CD4-positive, alpha-beta memory T cell (primary cell): ENCODE measurements at places on chromosomes 1 and 21. TPM values are rescaled to one million over a fixed set of nuclear protein-coding genes. Genes with fewer than 3 reads are reported as not detected.

GRCh38 chr1:59990470-59990869 lies 63.9 kb upstream of the CYP2J2 start:
- no peak overlapping the region for H3K27ac ChIP-seq
- no peaks in the 10 kb centered on the region for H3K36me3 ChIP-seq
- no peaks in the 10 kb centered on the region for H3K27me3 ChIP-seq
- H3K4me1 ChIP-seq = no peaks in the 10 kb centered on the region

GRCh38 chr1:226778657-226779058 lies 39.6 kb upstream of the ITPKB start:
- H3K4me3 ChIP-seq = no peak overlapping the region
- H3K27ac ChIP-seq = no peak overlapping the region
- no peak for DNase-seq
- H3K36me3 ChIP-seq = no peaks in the 10 kb centered on the region

GRCh38 chr1:18256282-18257235 lies 149.0 kb downstream of the IGSF21 start:
- H3K4me1 ChIP-seq = no peaks in the 10 kb centered on the region
- DNase-seq = no peak
- H3K4me3 ChIP-seq = no peak overlapping the region
- H3K36me3 ChIP-seq = no peaks in the 10 kb centered on the region
- no peak overlapping the region for H3K27ac ChIP-seq
- no peaks in the 10 kb centered on the region for H3K27me3 ChIP-seq

- no peak overlapping the region for H3K4me3 ChIP-seq
- no peaks in the 10 kb centered on the region for H3K27me3 ChIP-seq
- no peaks in the 10 kb centered on the region for H3K4me1 ChIP-seq
- no peak overlapping the region for H3K27ac ChIP-seq
Measured at GRCh38 chr21:40638466-40639251, 208.3 kb downstream of the DSCAM start.

- H3K27me3 ChIP-seq = no peaks in the 10 kb centered on the region
- H3K27ac ChIP-seq = no peak overlapping the region
- no peak for DNase-seq
Measured at GRCh38 chr1:29924017-29924431, 687.7 kb downstream of the PTPRU start.

DNA sequence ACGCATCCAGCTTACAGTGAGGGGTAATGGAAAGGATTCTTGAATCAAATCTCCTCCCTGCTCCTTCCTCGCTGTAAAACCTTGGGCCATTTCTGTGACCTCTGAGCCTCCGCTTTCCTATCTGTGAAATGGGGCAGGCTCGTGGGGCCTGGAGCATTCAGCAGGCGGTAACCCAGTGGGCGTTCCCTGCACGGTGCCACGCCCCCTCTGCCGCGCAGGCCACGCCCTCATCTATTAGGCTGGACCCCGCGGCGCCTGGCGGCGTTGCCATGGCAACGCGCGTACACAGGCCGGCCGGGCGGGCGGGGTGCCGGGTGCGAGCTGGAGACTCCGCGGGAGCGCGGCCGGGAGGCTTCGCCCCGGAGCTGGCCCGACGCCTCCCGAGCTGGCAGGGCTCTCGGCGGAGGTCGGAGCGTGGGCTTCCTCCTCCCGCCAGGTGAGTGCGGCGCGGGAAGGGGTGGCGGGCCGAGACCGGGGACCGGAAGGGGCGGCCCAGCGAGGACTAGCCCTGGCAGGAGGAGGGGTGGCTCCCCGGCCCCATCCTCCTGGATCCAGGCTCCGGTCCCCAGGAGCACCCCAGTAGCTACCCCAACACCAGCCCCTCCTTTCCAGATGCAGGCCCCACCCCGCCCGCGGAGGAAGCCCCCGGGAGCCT lies at the start of gene FHAD1:
Gene FHAD1 (plus strand): TSS at position 264 of the 655 bp plus-strand sequence. CDS start 4,562 bp downstream, outside the sequence.
- H3K4me1 ChIP-seq = peaks cover 26% of the 10 kb centered on the region
- no peak within 1 kb of the TSS for H3K4me3 ChIP-seq
- peak; percentile 54 for DNase-seq
- H3K27ac ChIP-seq = no peak within 1 kb of the TSS
- no peaks in the 10 kb centered on the region for H3K36me3 ChIP-seq

- no peak overlapping the region for H3K4me3 ChIP-seq
- H3K27me3 ChIP-seq = no peaks in the 10 kb centered on the region
- no peak for DNase-seq
- H3K36me3 ChIP-seq = no peaks in the 10 kb centered on the region
Measured at GRCh38 chr21:45910155-45910547, 71.4 kb upstream of the COL6A1 start.

GRCh38 chr1:44049839-44050238 lies 18.6 kb upstream of the SLC6A9 start:
- DNase-seq = no peak
- no peak overlapping the region for H3K4me3 ChIP-seq
- H3K27me3 ChIP-seq = no peaks in the 10 kb centered on the region
- H3K4me1 ChIP-seq = no peaks in the 10 kb centered on the region
- no peaks in the 10 kb centered on the region for H3K36me3 ChIP-seq
- H3K27ac ChIP-seq = no peak overlapping the region

Gene PPFIA4
- total RNA-seq = 1.4 TPM

Gene FGGY
- 8.8 TPM for total RNA-seq

Gene A3GALT2
- not detected for total RNA-seq

Gene S100A7
- not detected for total RNA-seq

Gene CYP4Z1
- total RNA-seq = not detected

Gene OLFML3
- total RNA-seq = 0.42 TPM
